Fibroblast of the conjunctiva (primary cell): ENCODE measurements at places on chromosomes 7 and 10.

- DNase-seq, result no peak
These were observed 464.8 kb downstream of the SEMA3D start for GRCh38 chr7:84722086-84722485.

DNA sequence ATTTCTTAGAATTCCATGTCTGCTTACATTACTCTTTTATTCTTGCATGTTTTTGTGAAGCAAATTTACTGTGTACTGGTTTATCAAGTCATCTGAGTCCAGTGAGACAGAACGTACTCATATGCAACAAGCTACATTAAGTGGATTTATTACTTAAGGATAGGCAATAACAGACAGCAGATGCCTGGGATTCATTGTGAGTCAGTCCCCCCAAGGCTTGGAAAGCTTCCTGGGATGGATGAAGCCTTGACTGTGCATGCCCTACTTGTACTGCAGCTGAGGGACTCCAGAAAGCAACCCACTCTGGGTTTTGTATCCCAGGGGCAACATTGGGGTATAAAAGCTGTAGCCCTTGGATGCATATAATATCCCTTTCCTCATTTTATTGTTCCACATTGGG lies 113.4 kb upstream of the RAB18 start:
- peak; percentile 43 for DNase-seq

GRCh38 chr7:50676740-50677637 lies 105.7 kb downstream of the GRB10 start:
- no peak for DNase-seq

GRCh38 chr7:50619684-50620083 lies 54.5 kb upstream of the DDC start:
- DNase-seq, result no peak

- DNase-seq, result no peak
These were observed 100.6 kb downstream of the LRRC4 start for GRCh38 chr7:127930341-127931328.

- DNase-seq, result no peak
These were observed 303.5 kb downstream of the PAXIP1 start for GRCh38 chr7:154699417-154699816.

DNA sequence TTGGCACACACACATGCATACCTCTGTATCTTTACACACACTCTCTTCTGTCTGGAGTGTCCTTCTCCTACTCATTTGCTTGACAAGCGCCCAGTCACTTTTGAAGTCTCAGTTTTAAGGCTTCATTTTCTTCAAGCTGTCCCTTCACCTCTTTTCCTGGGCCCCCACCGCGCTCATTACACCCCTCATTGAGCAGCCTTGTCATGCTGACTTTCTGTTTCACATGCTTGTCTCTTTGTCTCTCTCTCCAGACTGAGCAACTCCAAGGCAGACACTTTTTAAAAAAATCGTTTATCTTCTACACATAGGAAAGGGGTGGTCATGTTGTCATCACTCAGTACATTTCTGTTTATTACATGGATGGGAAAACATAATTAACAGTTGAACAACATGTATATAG lies 225.2 kb upstream of the FZD1 start:
- DNase-seq, result no peak

DNA sequence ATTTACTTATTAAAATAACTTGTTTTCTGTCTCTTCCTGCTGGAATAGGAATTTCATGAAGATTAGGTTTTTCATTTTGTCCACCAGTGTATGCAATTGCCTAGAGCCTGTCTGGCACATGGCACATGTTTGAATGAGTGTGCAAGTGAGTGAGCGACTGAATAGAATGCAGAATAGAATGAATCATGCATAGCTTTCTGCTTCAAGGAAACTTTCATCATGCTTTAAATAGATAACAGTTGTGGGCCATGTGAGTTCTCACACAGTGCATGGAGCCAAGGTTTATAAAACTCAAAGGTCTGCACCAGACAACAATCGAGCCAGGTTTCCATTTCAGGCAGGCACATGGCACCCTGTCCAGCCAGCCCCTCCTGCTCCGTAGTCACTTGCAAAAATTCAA lies 74.2 kb upstream of the HECW1 start:
- DNase-seq, result peak; percentile 89

DNA sequence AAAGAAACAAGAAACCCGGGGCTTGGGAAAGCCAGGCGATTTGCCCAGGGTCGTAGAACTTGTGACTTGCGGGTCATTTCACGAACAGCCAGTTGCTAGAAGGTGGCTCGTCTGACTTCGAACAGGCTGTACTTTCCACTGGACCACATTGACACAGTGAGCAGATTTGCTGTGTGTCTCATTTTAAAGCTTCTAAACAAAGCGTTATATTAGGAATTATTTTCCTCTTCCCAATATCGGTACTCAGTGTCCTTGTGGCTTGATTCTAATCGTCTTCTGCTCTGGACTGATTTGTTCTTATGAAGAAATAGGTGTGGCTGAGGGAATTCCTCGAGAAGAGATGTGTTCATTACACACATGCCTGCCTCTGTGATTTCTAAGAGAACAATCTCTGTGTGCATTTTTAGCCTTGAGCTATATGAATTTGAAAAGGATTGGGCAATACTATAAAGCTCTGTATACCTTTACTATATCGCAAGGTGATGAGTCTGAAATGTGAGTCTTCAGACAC lies 150.0 kb upstream of the PRR15 start:
- no peak for DNase-seq

- DNase-seq, result no peak
These were observed 72.1 kb downstream of the GRK5 start for GRCh38 chr10:119279441-119279840.

- DNase-seq, result no peak
These were observed 8.1 kb upstream of the FAM107B start for GRCh38 chr10:14782691-14783363.

DNA sequence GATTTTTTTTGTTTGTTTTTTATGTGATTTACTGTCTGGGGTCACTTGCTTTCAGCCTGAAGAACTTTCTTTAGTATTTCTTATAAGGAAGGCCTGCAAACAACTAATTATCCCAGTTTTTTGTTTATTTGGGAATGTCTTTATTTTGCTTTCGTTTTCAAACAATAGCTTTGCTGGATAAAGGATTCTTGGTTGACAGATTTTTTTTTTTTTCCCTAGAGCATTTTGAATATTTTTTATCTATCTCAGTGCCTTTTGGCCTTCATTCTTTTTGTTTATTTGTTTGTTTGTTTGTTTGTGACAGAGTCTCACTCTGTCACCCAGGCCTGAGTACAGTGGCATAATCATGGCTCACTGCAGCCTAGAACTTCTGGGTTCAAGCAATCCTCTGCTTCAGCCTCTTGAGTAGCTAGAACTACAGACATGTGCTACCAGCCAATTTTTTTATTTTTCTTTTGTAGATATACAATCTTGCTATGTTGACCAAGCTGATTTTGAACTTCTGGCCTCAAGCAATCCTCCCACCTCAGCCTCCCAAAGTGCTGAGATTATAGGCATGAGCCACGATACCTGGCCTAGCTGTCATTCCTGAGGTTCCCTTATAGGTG lies 46.3 kb upstream of the FZD9 start:
- DNase-seq, result no peak

- DNase-seq, result no peak
These were observed 60.5 kb upstream of the BET1 start for GRCh38 chr7:94064541-94065191.

DNA sequence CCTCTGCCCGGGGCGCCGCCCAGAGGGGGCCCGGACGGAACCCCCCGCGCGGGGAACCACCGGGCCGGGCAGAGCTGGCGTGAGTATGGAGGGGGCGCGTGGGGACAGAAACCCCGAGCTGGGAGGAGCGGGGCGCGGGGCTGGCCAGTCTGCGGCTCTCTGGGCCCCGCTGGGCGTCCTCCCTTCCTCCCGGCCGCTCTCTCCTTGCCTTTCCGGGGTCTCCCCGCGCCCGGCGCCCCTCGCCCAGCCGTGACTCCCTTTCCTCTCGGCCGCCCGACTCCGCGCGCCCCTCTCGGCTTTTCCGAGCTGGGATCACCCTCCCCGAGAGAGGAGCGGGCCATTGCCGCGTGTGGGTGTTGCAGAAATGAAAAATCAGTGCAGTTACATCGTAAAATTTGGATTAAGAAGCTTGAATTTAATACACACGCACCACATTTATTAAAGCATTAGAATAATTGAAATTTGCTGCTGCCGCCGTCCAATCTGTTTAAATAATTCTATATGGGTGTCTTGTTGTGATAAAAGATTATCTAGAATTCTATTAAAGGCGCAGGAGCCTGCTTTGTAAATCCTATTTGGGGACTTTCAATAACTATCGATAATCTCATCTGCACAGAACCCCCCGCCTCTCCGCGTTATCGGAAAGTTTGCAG lies 9.1 kb downstream of the UNCX start:
- no peak for DNase-seq

- DNase-seq, result no peak
These were observed 330.1 kb downstream of the PAXIP1 start for GRCh38 chr7:154672659-154673415.

GRCh38 chr10:74453169-74453568 lies 302.1 kb downstream of the ADK start:
- DNase-seq, result no peak

- no peak for DNase-seq
These were observed 59.5 kb downstream of the ABI1 start for GRCh38 chr10:26801274-26801673.

DNA sequence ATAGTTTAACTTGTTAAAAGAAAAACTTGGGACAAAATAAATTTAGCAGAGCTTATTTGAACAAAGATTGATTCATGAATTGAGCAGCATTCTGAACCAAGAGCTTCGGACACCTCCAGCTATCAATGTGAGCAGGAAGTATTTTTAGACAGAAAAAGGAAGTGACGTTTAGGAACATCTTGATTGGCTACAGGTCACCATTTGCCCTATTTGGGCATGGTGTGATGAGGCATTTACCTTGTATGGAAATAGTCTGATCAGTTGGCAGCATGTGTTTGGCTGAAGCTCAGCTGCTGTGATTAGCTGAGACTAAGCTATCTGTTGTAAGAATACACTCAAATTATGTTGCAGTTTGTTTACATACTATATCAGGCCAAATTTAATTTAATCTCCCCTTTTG lies 185.1 kb downstream of the ATRNL1 start:
- DNase-seq, result no peak

GRCh38 chr7:135843214-135843613 lies 94.6 kb upstream of the FAM180A start:
- no peak for DNase-seq

- no peak for DNase-seq
These were observed 24.6 kb upstream of the TMEM248 start for GRCh38 chr7:66896441-66896840.

- no peak for DNase-seq
These were observed 53.8 kb upstream of the FAM204A start for GRCh38 chr10:118395947-118396346.

- DNase-seq, result no peak
These were observed 230.1 kb downstream of the ELFN1 start for GRCh38 chr7:1899951-1900762.

- DNase-seq, result no peak
These were observed 61.9 kb downstream of the TRIM24 start for GRCh38 chr7:138521837-138522461.
